Sigmoid colon (tissue), 7 donors: ENCODE measurements at places on chromosomes 2 and 18.

DNA sequence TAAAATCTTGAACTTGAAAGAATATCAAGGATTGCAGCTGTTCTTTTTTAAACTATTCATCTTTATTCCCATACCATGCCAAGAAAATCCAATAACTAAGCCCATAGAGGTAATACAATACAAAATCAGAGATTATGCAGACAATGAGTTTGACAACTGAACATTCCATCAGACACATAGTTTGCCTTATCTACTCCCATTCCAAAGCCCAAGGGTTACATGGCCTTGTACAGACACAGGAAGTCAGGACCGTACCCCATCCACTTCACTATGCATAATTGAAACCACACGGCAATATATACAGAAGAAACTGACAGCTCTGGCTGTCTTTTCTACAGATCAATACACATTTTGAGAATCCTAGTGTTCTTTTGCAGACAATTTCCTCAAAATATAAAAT, 181.3 kb downstream of the TMX3 start:
- DNase-seq, result no peak

DNA sequence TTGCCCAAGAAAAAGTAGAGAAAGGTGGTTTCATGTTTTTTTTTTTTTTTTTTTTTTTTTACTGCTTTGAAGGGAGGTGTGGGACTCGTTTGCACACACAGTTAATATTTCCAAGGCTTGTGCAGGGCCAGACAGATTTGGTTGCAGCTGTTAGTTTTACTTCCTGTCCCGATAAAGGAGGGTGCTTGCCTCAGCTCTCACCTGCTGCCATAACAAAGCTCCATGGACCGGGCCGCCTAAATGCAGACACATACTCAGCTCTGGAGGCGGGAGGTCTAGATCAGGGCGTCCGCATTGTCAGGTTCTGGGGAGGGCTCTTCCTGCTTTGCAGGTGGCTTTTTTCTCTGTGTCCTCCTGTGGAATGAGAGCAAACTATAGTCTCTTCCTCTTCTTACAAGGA, 69.9 kb downstream of the ODC1 start:
- no peak for DNase-seq

GRCh38 chr2:29562319-29562718, 359.1 kb downstream of the ALK start:
- no peak for DNase-seq

DNA sequence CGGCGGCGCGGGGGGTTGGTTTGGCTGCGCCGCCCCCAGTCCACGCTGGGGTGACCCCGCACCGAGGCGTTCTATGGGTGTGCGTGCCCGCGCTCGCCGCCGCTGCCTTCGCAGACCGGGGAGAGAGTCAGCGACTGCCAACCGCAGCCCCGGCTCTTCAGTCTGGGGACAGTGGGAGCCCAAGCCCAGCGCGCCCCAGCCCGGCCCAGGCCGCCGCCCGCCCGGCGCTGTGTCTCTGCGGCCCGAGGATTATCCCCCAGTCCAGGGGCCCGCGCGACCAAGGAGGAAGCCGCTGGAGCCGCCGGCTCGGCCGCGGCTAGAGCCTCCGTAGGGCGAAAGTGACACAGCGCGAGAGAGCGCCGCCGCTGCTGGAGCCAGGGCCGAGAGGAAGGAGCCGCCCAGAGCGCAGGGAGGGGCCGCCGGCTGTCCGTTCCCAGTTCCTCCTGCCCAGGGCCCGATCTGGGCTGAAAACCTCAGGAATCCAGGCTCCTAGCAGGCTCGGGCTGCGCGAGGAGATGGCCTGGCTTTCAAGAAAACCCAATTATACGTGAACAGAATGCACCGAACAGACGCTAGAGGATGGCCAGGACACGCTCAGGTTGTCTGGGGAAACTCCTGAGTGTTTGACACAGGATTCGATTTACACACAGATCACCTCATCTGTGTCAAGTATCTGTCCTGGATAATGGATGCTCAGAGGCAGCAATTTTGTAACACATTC, 2.4 kb downstream of the CTIF start:
- peak; percentile 89 for DNase-seq

DNA sequence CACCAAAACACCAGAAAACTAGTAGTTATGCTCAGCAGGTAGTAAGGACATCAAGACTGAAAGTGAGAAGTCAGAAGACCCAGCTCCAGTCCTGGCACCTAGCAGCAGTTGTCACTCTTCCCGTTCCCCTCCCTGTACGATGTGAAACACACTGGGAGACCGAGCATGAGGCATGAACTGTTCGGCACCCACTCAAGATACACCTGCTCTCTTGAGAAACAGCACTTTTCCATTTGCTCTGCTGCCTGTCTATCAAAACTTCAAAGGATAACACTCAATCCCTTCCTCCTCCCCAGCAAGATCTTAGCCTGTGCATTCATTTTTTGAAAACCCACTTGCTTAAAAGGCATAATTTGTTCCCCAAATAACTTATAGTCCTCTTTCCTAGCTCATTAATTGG, 123.9 kb downstream of the PLEKHM3 start:
- DNase-seq, result no peak
